Activated CD4-positive, alpha-beta T cell treated with anti-CD3 and anti-CD28 coated beads, Interleukin-10, Interleukin-2, amounts not matched to agents 100 ng/mL and 50 ng/mL, durations not matched to agents 16 hours and 8 hours (primary cell): ENCODE measurements at places on chromosomes 12 and 14.

DNA sequence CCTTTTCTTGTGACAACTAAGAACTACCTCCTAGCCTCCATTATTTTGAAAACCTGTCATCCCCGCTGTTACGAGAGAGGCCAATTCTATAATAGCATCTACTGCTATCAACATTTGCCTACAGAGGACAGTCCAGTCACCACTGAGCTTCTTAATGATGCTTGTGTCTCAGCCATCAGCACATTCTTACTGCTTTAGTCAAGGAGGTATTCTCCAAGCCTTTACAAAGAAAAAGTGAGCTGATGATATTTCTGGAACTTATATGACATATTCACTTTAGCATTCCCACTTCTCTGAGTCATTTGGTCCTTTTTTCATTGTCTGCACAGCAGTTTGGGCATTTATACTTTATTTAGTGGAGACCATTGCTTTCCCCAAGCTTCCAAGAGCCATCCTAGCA is 497.7 kb upstream of the RPL10L start:
- no peak for DNase-seq

GRCh38 chr12:124093297-124093696 is 120.3 kb downstream of the ZNF664 start:
- DNase-seq, result no peak

DNA sequence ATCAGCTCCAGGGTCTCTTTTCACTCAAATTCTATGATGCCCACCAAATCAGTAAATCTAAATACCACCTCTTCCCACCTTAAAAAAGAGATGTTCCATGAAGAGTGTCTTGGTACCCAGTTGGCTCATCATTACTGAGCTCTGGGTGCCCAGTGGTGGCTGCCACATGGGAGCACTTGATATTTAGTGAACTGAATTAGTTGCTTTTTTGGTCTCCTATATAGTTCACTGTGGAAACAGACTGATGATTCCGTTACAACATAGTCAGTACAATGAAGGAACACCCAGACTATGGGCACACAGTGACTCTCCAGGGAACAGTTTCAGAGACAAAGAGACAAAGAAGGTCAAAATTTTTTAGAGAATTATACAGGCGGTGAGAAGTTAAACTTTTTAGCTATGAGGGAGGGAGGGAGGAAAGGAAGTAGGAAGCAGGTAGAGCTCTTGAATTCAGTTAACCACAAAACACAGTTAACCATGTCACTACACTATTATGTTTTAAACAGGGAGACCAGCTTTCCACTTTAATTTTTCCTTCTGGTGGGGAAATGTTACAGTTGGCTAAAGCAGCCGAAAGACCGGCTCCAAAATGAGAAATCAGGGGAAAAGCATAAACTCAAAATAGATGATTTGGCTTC is 14.6 kb upstream of the YY1 start:
- DNase-seq, result no peak

- no peak for DNase-seq
Measured at GRCh38 chr14:51165415-51165814, 70.5 kb upstream of the TRIM9 start.

GRCh38 chr12:39070775-39071174 is 165.4 kb upstream of the CPNE8 start:
- no peak for DNase-seq

GRCh38 chr12:130218682-130219081 is 56.4 kb downstream of the FZD10 start:
- DNase-seq, result no peak

DNA sequence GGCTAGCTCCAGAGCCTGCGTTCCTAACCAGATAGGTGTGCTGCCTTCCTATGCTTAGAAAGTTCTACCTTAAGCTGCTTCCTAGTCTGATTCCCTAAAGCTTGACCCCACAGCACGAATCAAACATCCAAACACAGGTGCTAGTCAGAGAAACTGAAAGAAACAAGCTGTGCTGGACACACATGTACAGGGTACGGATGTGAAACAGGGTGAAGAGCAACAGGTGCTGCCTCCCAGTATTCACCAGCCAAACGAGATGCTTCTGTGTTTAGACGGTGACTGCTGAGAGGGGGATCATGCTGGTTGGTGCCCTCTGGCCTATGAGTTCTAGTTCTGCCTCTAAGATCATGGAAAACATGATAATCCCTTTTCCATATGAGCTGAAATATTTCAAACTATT is 105.3 kb downstream of the GRIP1 start:
- DNase-seq, result no peak

GRCh38 chr14:105588236-105588860 is 62.0 kb downstream of the TMEM121 start:
- DNase-seq, result no peak

DNA sequence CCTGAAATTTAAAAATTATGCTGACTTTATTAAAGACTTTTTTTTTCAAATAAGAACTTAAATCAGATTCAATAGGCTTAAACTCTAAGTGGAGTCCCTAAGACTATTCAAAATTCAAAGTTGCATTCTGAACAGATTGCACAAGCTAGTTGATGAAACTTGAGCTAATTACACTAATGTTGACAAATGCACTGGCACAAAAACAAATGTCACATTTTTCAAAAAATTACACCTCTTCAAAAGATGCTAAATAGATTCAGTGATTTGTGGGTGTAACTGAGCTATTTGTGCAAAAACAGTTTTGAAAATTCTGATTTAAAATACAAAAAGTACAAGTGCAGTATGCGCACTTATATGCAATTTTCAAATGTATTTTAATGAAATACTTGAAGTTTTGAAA is 205.4 kb downstream of the RERGL start:
- DNase-seq, result no peak

GRCh38 chr14:60220084-60220483 is 28.9 kb upstream of the PPM1A start:
- DNase-seq, result no peak

DNA sequence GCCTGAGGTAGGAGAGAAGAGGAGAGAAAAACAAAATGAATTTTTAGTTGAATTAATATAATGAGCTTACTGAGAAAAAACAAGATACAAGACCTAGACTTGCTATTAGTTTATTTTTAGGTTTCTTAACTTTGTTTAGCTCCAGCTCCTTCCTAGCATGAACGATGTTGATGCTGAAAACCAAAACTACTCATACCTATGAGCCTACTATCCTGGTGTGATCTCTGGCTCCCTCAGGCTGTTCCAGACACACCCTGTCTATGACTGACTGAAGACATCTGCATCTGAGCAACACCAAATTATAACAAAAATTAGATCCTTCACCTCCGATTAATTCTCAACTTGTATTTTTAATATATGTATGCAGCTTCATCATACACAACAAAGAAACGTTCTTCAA is 190.4 kb downstream of the SLC5A8 start:
- DNase-seq, result no peak

DNA sequence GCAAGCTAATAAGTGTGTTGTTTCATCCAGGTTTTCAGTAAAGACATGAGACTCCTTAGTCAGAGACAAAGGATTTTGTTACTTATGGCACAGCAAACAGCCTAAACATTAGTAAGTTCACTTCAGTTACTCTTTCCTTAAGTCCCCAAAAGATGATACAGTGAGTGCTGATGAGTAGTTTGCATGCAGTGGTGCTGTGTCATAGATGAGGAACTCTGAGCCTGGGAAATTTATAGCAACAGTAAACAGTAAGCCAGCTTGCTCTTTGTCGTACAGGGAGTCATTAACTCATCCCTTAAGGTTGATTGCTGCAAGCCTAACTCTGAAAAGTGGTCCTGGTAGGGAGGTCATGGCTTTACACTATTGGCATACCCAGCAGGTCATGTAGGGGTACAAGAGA is 208.6 kb upstream of the OR4E1 start:
- no peak for DNase-seq

DNA sequence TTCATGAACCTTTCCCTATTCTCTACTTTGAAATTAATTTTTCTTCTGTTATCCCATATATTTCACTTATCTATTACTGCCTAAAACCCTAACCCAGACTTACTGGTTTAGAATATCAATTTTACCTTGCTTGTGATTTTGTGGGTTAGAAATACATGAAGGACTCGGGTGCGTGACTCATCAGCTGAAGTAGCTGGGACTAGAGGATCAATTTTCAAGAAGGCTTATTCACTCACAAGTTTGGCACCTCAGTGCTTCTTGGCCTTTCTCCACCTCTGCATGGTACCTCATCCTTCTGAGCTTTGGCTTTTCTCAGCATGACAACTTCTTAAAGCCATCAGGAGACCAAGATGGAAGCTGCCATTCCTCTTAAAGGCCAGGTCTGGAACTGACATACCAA is 57.8 kb downstream of the TMEM117 start:
- no peak for DNase-seq

- DNase-seq, result peak; percentile 4
Measured at GRCh38 chr14:35122696-35123387, 490 bp downstream of the PRORP start.
